ENCODE measurements at places on chromosomes 6 and 20.

GRCh38 chr6:12001004-12001705 is 11.0 kb upstream of the HIVEP1 start:
- DNase-seq: no peak

DNA sequence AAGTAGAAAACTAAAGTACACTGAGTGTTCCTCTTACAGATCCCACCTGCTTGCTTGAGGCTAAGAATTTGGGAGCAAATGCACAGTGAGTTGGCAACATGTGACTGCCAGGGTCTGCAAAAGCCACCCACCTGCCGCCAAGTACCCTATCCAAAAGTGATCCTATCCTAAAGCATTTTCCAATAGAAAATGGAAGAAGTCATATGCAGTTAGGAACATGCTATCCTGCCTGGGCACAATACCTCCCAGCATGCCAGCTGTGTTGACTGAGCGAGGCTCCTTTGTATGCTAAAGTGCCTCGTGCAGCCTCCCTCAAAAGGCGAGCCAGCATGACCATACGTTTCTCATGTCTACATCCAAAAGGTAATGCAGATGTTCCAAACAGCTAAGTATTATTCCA is 52.7 kb downstream of the TRAF3IP2 start:
- DNase-seq: no peak

GRCh38 chr6:130943738-130944137 is 116.5 kb downstream of the SMLR1 start:
- no peak for DNase-seq

DNA sequence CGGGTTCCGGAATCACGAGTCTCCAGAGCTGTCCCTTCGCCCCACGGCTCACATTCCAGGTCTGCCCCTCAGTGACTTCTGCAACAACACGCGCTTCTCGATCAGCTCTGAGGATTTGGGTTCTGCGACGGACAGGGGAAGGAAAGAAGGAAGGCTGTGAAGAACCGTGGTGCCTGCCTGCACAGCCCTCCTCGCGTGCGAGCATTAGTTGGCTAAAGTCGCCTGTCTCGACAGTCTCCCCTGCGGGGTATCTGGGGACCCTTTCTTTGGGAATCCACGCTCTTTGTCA is 23.1 kb downstream of the VPS52 start:
- peak; percentile 19 for DNase-seq

DNA sequence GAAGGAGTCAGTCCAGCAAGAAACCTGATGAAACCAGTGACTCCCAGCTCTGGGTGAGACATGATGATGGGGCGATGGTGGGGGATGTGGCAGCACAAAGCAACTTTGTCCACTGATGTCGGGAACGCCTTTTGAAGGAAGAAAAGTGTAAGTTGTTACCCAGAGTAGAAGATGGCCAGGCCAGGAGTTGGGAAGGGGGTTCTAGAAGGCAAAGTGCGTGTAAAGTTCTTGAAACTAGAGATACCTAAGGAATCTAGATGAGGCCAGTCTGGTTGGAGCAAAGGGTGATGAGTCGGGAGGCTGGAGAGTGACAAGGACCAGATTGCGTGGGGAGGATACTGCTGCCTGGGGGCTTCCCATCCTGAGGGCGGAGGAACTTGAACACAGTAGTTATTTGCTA is 117.0 kb downstream of the PHACTR3 start:
- DNase-seq: no peak
